ENCODE measurements at places on chromosomes 2 and 18.

DNA sequence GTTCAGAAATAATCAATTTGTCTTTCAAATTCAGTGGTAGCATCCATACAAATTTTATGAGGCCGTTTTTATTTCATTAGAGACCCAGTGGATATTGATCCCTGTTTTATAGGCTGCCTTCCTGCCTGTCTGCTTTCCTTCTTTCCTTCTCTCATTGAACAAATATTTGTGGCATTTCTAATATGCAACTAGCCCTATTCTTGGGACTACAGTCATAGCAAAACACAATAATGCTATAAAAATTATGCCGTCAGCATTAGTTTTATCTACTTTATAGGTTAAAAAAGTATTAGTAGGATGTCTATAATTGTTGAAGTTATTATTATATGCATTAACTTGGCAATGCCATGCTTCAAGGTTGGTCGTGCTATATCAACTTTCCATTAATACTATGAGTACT is 2037.8 kb upstream of the LRRTM1 start:
- no peak for DNase-seq

GRCh38 chr2:97993926-97994325 is 1.8 kb downstream of the TMEM131 start:
- DNase-seq = no peak

GRCh38 chr2:160282063-160282580 is 82.0 kb upstream of the ITGB6 start:
- DNase-seq = no peak

DNA sequence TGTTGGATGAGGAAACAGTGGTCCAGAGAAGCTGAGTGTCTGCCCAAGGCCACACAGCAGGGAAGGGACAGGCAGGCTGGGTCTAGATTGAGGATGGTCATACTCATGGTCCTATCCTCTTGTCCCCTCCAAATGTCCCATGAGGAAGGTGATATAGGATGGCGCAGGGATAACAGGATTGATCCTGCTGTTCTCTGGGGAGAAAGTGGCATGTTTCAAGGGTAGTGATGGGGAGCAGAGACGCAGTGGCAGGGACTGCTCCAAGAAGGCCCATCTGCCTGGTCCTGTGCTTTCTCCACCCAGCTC is 24.6 kb downstream of the HS1BP3 start:
- DNase-seq = no peak

DNA sequence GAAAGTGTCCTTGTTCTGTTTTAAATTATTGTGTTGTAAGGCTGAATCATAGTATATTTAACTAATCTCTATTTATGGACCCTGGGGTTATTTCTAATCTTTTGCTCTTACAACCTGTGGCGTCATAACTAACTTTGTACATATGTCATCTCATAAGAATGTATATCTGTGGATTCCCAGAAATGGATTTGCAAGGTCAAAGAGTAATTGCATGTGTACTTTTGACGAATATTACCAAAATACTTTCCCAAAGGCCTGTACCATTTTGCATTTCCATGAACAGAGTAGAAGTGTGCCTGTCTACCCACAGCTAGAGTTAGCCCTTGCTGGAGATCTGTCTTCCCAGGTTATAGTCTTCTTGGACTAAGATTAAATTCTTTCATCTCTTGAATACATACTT is 42.8 kb downstream of the SEMA4F start:
- DNase-seq = no peak

Measured in NK-92 treated with Interleukin-12 subunit alpha and Interleukin-12 subunit beta, amount 100 ng/mL, for 24 hours (cell line).